ENCODE measurements at places on chromosomes 4 and X.

GRCh38 chr4:129550281-129550785 lies 454.4 kb downstream of the C4orf33 start:
- no peak for DNase-seq

- DNase-seq: no peak
Observed at GRCh38 chr4:158020734-158021346, 152.0 kb downstream of the GASK1B start.

- no peak for DNase-seq
Observed at GRCh38 chr4:36091997-36092396, 152.3 kb downstream of the ARAP2 start.

DNA sequence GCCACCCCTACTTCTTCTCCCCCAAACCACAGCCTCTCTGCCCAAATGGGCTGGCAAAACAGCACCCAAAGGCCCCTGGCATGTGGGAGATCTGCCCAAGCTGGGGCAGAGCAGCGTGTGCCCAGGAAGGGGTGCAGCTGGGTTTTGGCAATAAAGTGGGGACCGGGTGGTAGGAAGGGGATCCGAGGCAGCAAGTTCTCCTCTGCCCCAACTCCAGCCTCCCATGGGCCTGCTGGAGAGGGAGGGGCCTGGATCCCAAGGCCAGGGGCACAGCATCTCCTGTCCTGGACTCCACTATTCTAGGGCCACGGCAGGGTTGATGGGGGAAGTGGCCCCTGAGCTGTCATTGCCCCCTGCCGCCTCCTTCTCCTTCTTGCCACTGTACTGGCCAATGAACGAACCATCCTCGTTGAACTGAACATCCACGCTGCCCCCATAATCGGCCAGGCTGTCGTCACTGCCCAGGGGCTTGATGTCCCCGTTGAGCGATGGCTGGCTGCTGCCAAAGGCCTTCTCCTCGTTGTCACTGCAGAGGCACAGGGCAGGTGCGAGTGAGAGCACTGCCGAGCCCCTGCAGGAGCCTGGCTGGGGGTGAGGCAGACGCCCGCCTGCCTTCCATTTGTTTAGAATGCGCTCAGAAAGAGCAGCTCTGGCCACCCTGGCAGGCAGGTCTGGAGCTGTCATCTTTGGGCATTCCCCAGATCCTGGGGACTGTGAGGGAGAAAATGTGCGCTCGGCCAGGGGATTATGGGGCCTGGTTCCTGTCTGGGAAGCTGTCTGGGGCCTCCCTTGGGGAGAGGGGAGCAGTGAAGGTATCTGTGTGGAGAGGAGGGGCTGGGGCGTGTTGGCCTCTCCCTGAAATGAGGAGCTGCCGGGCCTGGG lies 23.4 kb downstream of the L1CAM start:
- no peak for DNase-seq

- DNase-seq: no peak
Observed at GRCh38 chrX:137031517-137032340, 2.1 kb downstream of the GPR101 start.

GRCh38 chr4:3114377-3114776 lies 39.9 kb downstream of the HTT start:
- no peak for DNase-seq

GRCh38 chr4:155785828-155786227 lies 27.0 kb downstream of the GUCY1B1 start:
- DNase-seq: no peak

- DNase-seq: no peak
Observed at GRCh38 chrX:78506248-78506647, 152.9 kb downstream of the RTL3 start.

DNA sequence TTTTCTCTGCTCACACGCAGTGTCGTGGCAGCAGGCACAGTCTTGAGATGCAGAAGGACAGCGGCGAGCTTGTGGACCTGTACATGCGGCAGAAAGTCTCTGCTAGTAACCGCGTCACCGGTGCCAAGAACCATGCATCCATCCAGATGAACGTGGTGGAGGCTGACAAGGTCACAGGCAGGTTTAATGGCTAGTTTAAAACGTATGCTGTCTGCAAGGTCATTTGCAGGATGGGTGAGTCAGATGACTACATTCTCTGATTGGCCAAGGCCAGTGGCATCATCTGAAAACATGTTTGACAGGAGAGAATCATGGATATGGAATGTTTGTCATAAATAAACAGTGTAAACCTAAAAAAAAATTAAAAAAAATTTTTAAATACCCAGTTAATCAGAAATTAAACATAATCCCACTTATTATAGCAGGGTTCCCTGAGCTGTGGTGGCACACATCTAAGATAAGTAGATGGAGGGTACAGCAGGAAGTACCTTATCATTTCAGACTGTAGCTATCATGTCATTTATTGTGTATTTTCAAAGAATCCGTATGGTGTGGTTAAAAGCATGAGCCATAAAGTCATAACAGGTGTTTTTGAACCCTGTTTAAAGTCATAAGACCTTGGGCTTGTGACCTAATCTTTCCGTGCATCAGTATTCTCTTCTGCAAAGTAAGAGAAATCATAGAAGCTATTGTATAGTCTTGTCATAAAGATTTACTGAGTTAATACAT lies 7.5 kb upstream of the BMP2K start:
- DNase-seq: no peak

- no peak for DNase-seq
Observed at GRCh38 chr4:83328521-83329187, 6.0 kb downstream of the HPSE start.

DNA sequence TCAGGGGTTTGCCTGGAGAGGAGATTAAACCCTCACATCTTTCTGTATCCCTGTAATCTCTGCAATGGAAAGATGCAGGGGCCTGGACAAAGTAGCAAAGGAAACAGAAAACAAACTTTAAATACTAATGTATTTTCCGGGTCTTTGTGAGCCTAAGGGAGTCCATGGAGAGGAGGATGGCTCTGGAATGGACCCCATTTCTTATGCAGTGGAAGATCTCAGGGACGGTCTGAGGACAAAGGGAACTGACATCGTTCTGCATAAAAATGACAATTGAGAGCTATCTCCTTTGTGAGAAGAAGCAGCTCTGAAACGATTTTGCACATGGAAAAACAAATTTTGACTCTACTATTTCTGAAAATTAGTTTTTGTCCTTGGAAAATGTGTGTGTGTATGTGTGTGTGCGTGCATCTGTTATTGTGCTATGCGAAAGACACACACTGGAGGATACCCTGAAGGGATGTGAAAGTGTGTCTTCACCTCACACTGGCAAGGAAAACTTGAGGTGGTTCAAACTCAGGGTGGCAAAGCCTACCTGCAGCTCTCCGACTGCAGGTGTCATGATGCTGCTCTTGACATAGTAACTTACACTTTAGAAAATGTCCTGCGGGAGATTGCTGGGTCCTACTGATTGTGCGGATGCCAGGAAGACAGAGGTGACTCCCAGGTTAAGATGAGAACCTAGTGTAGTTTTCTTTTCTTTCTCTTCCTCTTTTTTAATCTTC lies 126.4 kb upstream of the JADE1 start:
- DNase-seq: no peak

GRCh38 chr4:139966383-139966782 lies 187.6 kb downstream of the MAML3 start:
- no peak for DNase-seq

- no peak for DNase-seq
Observed at GRCh38 chr4:140315970-140316369, 57.5 kb upstream of the SCOC start.

Data from omental fat pad (tissue), 4 donors.